ENCODE measurements at places on chromosomes 4 and X.

GRCh38 chr4:126757219-126757618, 875.5 kb upstream of the INTU start:
- DNase-seq = no peak

DNA sequence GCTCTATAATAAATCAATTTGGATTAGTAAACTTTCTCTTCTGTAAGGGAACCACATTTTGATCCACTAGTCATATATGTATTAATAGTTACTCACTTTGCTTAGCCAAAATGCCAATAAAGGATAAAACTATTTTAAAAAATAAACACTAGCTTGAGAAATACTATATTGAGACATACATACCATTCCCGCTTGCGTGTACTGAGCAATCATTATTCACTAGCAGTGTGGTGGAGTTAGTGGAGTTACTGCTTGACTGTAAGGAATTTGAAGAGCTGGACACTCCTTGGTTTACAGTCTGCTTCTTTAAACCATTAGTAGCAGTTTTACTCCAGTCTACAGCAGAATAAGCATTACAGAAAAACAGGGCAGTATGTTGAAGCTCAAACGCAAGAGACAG, 10.8 kb upstream of the PHKA2 start:
- no peak for DNase-seq

DNA sequence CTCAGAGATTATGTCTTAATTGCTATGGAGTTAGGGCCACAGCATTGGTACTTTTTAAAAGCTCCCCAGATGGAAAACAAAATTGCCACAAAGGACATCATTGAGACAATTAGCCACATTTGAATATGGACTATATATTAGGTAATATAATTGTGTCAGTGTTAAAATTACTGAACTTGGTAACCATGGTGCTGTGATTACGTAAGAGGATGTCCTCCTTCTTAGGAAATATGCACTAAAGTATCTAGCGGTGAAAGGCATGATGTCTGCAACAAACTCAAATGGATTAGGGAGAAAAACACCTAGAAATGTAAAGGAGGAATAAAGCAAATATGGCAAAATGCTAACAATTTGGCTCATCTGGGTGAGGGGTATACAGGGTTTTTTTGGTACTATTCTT, 89.9 kb upstream of the PAK3 start:
- no peak for DNase-seq

- DNase-seq = no peak
Observed at GRCh38 chr4:76096076-76096475, 21.6 kb downstream of the ART3 start.

All from right hindlimb (tissue), 1 donor.